ENCODE measurements at places on chromosomes 4 and X.

DNA sequence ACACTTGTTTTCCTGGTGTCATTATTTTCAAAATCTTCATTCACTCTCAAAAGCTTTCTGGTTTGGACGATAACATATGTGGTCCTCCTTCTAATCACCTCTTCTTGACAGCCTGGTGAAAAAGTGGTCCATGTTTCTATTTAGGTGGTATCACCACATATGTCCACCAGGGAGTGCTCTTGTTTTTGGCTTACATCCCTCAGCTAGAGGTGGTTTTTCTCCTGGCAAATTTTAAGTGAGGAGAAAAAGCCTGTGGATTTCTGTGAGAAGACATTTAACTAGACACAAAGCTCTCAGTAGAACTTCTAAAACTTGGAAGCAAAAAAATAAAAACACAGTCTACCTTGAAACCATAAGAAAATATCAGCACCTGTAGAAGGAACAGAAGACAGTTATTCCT is 58.0 kb upstream of the FRMPD4 start:
- DNase-seq: no peak

DNA sequence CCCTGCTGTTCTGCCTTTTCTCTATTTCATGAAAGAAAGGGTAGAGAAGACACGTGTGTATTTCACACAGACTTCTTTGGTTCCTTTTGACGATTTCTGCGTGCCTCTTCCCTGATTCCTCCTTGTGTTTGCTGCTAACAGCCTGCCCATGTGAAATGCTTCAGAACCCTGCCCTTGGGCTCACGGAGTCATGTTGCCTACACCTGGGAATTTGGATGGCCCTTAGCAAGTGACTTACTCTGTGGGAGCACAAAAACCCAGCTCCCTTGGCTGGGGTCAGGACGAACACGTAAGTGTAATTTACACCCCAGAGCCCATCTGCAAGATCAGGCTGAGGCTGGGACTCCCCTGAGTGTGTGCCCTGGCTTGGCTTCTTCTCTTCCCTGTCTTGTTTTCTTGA is 220.3 kb upstream of the BCOR start:
- no peak for DNase-seq

DNA sequence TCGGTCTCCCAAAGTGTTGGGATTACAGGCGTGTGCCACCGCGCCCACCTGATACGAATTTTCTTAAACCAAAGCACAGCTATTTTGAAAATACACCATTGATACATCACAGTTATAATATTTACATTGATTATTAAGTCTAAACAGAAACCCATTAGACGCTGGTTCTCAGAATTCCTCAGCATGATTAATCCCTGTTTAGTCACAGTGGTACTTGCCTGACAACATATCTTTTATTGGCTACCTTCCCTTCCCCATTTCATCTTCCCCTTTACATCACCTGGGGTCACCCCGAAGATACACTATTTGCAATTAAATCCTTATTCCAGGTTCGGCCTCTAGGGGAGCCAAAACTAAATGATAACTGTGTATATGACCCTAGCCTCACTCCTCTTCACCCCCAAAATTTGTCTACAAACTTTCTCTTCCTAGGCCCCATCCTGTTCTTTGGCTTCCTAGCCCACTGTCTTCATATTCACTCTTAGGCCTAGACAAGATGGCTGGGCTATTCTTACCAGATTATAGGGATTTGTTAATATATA is 36.8 kb upstream of the IL1RAPL1 start:
- DNase-seq: no peak

DNA sequence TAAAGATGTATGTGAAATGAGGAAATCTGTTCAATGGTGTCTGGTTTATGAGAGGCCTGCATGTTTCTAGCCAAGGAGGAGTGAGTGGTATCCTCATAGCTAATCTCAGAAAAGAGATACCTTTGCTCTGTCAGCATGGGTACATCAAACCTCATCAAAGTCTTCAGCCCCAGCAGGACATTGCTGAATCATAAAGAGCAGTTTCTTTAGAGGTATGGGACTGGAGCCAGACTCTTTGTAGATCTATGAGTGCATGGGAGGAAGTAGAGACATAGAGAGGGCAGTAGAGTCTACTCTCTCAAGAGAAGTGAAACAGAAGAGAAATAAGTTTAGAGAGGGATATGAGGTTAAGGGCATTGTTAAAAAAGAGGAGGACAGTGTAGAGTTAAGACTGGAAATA is 1950.9 kb downstream of the ARAP2 start:
- no peak for DNase-seq

DNA sequence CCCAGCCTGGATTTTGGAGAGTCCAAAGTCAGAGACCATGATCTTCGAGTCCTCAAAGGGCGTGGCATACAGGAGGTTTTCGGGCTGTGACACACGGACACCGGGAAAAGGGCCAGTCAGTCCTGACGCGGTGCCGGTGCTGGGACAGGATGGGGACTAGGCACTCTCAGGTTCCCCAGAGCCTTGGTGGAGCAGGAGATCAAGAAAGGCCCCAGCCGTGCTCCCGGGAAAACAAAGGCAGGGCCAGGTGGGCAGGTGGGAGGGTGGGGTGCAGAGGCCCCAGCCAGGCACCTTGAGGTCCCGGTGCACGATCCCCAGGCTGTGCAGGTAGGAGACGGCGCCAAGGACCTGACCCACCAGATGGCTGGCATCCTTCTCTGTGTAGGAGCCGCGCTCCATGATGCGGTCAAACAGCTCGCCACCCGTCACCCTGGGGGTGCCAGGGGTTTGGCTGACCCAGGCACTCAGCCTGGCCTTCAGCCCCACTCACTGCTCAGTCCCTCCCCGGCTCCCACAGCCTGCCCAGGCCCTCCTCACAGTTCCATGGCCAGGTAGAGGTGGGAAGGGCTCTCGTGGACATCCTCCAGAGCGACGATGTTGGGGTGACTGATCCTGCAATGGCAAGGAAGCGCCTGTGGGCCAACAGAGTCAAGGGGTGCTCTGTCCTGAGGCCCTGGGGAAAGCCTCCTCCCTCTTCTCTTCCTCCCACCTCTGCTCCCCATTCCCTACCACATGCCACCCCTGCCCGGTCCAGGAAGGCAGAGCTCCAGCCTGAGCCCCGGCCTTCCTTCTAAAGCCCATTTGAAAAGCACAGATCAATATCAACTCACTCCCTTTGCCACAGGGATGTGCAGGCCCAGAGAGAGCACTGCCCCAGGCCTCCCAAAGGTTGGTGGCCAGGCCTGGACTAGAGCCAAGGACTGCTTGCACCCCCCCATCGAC is 1.8 kb downstream of the PNCK start:
- no peak for DNase-seq

- DNase-seq: no peak
Measured at GRCh38 chrX:97743014-97743413, 859.3 kb downstream of the RPA4 start.

DNA sequence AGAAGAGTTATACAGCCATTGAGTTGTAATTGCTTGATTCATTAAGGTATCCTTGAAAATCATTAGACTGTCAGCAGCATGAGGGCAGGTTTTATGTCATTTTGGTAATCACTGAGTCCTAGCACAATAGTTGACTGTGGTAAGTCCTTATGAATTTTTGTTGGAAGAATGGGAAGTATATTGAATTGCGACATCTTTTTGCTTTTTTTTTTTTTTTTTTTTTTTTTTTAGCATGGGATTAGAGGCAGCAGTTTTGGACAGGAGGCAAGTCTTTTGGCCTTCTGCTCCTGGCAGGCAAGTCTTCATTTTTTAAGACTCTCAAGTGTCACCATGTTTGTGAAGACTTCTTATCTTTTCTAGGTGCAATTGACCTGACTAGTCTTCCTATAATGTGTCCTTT is 29.7 kb downstream of the PRRG1 start:
- no peak for DNase-seq

- no peak for DNase-seq
Measured at GRCh38 chrX:13397878-13398818, 78.3 kb upstream of the ATXN3L start.

GRCh38 chr4:101042847-101043246 is 304.5 kb downstream of the PPP3CA start:
- no peak for DNase-seq

Data from inflammatory macrophage treated with lipopolysaccharide for 1 hour (primary cell).